Type B pancreatic cell (in vitro differentiated cells): ENCODE measurements at places on chromosomes 5 and 9.
A peak's percentile ranks its signal among the peaks of the same experiment; 100 is the strongest.

DNA sequence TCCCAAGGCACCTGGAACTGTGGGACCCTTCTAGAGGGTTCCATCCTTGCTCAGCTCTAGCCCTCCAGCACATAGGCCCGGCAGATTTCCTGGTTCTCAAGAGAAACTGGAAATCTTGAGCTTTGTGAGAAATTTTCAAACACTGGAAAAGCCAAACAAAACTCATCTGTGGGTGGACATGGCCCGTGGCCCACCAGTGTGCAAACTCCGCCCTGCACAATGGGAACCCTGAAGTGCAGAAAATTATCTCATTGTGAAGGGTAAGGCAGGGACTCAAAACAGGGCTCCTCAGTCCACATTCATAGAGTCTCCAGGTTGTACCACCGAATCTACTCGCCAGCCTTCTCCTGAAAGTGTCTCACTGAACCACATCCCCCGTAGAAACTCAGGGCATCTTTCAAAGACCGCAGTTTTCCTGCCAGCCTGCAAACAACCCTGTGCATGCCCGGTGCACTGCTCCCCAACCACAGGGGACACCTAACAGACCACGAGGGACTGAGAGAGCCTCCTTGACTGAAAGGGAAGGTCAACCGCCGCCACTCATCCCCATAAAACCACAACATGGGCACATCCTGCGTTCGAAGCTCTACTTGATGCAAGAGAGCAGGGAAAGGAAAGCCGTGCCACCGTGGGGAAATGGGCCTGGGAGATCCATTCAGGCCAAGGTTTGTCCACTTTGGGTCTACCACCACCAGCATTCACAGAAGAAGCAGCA is 18.1 kb downstream of the ADAMTS2 start:
- no peak for DNase-seq

GRCh38 chr9:100281066-100281465 is 71.7 kb downstream of the TEX10 start:
- DNase-seq: no peak

- no peak for DNase-seq
Measured at GRCh38 chr5:177470759-177471536, 2.5 kb downstream of the DBN1 start.

DNA sequence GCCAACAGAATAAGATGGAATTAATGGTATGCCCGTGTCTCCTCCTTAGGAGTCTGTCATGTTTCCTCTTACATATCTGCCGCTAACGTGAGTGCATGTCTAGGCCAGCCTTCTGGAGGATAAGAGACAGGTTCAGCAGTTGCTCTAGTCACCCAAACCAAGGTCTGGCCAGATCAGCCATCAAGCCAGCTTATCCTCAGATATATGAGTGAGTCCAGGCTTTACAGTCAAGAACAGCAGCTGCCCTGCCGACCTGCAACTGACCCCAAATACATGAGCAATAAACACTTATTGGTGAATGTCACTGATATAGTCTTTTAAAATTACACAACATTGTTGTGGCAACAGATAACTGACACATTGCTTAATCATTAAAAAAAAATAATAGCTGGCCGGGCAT is 123.5 kb downstream of the TSSK1B start:
- DNase-seq: no peak

- no peak for DNase-seq
Measured at GRCh38 chr5:79759436-79759835, 69.8 kb downstream of the CMYA5 start.

DNA sequence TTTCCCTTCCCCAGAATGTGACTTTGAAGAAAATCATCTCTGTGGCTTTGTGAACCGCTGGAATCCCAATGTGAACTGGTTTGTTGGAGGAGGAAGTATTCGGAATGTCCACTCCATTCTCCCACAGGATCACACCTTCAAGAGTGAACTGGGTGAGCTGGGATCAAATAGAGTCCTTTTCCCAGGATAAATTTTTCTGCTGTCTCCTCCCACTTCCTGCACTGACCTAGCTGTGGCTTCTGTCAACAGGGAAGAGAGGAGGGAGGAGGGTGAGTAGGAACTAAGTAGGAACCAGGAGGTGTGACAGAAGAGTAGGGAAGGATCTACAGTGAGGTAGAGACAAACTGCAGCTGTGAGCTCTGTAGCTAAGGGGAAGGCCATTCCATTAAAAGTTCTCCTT is 69.3 kb downstream of the MAMDC2 start:
- DNase-seq: no peak

DNA sequence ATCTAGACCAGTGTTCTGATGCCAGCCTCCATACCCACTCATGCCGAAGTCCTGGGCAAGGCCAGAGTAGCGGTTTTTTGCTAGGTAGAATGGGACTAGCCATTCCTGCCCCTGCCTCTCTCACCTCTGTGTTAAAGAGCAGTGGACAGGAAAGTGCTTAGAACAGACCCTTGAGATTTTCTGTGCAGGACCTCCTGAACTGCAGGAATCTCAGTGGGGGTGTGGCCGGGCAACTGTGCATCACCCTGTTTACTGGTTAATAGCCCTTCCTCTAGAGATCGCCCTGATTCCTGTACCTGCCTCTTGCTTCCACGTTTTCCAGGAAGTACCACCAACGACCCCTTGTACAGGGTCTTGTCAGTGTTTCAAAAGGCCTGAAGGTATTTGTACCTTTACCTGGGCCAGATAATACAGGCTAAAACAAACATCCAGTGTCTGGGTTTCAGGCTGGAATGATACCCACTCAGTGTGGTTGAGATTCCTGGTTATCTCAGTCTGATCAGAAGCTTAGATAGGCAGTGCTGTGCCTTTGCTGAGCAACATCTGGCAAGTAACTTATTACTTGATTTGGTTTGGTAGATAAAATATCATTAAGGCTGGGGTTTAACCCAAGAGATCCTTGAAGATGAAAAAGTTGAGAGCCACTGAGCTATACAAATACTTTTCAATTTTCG is 65.9 kb downstream of the RGS3 start:
- DNase-seq: no peak

DNA sequence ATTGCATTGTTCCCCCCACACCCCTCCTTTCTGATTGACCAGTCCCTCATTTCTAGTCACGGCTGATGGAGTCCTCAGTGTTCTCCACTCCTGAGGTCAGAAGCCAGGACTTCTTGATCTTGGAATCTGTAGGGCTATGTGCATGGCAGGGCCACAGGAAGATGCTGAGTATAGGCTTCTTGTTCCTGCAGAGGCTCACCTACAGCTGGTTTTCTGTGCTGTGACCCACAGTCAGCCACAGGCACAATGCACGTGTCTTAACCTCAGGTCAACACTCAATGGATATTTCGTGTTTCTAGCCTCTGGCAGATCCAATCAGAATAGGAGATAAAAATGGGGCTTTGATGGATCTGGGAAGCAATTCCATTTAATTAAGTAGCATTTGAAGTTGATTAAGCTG is 14.3 kb upstream of the CXCL14 start:
- DNase-seq: peak; percentile 6

DNA sequence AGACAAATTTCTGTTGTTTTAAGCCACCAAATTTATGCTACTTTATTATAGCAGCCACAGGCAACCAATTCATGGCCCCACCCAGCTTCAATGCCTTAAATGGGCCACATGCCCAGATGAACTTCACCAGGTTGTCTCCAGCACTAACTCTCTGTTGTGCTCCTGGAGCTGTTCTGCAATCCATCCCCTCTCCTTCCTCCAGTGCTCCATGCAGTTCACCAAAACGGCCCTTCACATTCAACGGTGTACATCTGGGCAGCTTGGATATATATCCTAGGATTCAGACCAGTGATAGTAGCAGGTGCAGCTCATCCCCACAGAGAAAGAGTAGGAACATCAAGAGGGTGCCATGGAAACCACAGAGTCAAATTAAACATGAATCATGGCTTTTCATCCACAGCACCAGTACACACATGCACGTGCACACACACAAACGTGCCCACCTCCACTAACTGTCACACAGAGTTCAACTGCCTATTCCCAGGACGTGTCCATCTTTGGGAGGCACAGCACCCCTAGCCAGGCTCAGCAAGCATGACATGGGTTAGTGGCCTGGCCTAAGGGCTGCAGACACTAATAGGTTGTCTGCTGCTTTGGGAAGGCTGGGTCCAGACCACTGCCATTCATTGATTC is 134.5 kb downstream of the MED10 start:
- no peak for DNase-seq

- DNase-seq: no peak
Measured at GRCh38 chr5:38420246-38420645, 136.2 kb downstream of the LIFR start.

- DNase-seq: no peak
Measured at GRCh38 chr5:1974081-1974480, 91.4 kb upstream of the IRX4 start.

DNA sequence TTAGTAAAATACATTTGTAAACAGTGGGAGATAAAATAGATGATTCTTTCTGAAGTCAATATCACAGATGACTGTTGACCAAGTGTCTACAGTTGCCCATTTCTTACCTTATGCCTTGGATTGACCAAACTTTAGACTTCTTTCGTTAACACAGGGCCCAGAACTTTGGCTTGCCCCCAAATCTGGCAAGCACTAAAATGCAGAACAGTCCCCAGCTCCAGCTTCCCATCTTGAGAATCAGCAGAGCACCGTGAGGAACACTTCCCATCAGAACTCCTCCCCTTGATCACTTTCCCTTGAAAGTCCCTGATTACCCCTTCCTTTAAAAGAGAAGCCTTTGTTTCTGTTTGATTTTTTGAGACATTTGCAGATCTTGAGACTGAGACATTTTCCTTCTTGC is 1039.9 kb downstream of the TLE1 start:
- DNase-seq: no peak

- DNase-seq: no peak
Measured at GRCh38 chr5:169873642-169874041, 106.7 kb downstream of the INSYN2B start.

DNA sequence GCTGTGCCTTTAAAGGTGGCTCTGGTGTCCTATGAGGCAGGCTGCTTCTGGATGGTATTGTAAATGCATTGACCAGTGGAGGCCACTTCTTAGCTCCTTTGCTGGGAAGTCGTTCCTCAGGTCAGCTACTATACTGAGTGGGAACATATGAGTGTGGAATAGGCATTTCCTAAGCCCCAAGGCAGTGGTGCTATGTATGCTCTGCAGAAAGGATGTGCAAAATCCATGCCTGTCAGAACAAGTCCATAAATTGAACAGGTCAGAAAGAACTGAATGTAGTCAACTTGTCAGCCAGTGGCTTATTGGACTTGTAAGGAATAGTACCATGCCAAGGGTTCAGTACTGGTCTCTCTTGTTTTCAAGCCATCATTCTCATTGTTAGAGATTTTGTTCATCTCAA is 216.4 kb downstream of the CDH10 start:
- no peak for DNase-seq

- DNase-seq: no peak
Measured at GRCh38 chr5:77117161-77117560, 30.1 kb upstream of the ZBED3 start.

DNA sequence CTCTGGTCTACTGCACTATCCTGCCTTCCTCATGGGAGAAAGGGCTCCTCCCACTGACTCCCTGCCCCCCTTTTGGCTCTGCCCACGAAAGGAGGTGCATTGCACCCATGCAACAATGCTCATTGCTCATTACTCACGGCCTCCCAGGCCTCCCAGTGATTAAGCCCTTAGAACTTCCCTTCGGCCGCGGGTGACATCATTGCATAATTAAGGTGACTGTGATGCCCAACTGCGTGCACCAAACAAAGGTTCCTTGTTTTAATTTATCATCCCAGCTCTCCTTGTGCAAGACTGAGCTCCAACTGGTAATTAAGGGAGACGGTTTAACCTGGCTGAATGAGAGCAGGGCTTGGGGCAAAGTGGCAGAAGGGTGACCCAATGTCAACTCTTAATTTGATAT is 180.4 kb downstream of the GAS1 start:
- DNase-seq: no peak

- no peak for DNase-seq
Measured at GRCh38 chr5:176491101-176491502, 42.9 kb downstream of the FAF2 start.

GRCh38 chr5:119452373-119453039 is at the start of gene HSD17B4:
Gene HSD17B4, plus strand, starts transcription at chr5:119452497. Its CDS starts 79 bp downstream, at chr5:119452576.
- peak; percentile 85 for DNase-seq

GRCh38 chr9:95626885-95627558 is 110.3 kb upstream of the PTCH1 start:
- no peak for DNase-seq

- no peak for DNase-seq
Measured at GRCh38 chr9:93984860-93985259, 29.7 kb upstream of the BARX1 start.

- DNase-seq: no peak
Measured at GRCh38 chr5:130978475-130978874, 186.6 kb downstream of the HINT1 start.

- no peak for DNase-seq
Measured at GRCh38 chr9:137295849-137296669, 6.0 kb downstream of the NRARP start.

- no peak for DNase-seq
Measured at GRCh38 chr5:91311697-91312501, 71.2 kb downstream of the ARRDC3 start.

DNA sequence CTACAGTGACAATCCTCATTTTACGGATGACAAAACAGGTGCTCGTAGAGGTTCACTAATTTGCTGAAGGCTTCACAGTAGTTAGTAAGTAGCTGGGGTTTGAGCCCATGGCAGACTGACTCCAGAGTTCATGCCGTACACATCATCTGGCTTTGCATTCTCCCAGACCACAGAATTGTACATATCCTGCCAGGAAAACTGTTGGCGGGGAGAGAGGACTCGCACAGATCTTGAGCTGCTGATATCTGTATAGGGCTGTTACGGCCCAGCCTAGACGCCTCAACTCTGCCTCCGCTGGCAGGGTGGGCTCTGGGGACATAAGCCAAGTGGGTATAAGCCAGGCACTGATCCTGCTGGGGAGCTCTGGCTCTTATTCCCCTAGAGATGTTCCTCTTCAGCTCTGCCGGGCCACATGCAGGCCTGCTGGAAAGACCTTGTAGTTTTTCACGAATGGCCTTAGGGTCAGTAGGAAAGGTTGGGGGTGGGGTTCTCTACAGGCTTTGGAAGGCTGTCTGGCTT is 16.3 kb downstream of the LARP1 start:
- no peak for DNase-seq

- no peak for DNase-seq
Measured at GRCh38 chr9:137454145-137454596, 5.0 kb downstream of the NSMF start.

DNA sequence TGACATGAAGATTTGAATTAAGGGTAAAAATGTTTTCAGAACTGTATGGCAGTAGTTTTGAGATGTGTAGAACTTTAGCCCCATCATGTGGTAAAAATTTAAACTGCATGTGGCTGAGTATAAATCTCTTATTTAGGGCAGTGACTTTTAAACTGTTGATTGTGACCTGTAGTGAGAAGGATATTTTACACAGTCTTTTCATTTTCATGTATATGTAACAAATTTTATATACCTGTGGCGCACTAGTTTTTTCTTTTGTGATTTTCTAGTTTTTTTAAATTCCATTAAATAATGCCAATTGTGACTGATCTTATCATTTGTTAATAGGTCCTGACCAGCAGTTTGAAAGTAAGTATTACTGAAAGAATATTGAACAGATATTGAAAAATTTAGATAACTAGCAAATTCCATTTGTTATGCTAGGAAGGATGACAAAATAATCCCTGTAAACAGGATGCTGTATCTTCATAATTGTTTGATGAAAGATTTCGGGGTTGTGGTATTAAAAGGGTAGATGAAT is 47.2 kb downstream of the GPBP1 start:
- no peak for DNase-seq
